ENCODE measurements at places on chromosomes 13 and 19. TPM values are rescaled to one million over a fixed set of nuclear protein-coding genes. Genes with fewer than 3 reads are reported as not detected.

GRCh38 chr13:54029720-54030119 lies 1001.1 kb downstream of the OLFM4 start:
- no peak for DNase-seq

DNA sequence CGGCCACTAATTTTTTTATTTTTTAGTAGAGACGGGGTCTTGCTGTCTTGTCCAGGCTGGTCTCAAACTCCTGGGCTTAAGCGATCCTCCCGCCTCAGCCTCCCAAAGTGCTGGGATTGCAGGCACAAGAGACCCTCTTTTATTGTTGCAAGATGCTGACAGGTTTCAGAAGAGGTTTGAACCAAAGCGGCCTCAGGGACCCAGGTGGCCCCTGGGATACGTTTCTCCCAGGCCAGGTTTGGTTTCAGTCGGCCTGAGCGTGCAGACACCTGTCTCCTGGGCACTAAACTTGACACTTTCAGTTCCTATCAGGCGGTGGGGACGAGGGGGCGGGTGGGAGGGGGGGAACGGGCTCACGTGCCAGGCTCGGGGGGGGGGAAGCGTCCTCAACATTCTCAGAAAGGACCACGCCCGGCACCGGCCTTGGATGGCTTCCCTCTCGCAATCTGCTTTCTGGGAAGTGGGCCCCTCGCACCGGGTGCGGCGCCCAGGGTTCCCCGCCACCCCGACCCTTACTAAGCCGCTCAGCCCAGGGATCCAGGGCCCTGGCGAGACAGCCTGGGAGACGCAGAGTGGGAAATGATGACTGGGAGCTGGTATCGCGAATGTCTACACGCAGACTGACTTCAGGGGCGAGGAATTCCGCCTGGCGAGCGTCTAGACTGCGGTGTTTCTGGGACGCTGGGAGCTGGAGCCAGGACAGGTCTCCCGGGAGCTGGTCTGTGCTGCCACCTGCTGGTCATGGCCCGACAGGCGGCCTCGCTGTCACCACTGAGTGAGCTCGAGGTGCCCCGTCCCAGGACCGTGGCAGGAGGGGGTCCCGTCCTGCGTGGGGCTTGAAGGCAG lies 91.6 kb downstream of the GNG7 start:
- DNase-seq: peak; percentile 89

DNA sequence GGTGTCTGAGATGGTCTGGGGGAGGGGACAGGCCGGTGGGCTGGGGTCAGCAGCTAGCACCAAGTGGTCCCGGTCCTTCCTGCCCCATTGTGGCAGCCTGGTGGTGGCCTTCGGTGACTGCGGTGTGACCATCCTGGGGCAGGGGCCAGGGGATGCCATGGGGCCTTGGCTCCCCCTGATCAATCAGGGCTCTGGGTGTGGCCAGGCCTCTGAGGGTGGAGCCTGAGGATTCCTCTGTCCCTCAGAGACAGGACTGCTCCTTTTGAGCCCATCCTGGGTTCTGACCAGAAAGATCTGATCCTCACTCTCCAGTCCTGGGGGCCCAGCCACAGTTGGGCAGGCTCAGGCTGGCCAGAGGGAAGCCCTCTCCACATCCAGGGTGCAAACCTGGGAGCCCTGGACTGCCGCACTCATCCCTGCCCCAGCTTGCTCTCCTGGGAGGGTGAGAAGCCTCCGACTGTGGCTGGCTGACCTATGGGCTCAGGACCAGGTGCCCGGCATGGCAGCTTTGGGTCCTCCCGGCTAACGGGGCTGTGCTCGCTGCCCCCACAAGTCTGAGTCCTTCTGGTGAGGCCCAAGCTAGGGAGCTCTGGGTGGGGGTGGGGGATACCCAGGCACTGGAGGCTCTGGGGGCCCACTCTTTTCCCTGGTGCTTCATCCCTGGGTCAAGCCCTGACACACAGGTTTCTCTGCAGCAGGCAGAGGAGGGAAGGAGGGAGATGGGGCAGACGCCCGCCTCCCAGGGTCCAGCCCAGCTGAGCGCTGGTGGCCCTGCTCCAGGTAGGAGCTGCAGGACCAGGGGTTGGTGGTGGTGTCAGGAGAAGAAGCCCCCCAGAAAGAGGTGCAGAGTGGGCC lies 59.5 kb downstream of the IER2 start:
- DNase-seq: no peak

DNA sequence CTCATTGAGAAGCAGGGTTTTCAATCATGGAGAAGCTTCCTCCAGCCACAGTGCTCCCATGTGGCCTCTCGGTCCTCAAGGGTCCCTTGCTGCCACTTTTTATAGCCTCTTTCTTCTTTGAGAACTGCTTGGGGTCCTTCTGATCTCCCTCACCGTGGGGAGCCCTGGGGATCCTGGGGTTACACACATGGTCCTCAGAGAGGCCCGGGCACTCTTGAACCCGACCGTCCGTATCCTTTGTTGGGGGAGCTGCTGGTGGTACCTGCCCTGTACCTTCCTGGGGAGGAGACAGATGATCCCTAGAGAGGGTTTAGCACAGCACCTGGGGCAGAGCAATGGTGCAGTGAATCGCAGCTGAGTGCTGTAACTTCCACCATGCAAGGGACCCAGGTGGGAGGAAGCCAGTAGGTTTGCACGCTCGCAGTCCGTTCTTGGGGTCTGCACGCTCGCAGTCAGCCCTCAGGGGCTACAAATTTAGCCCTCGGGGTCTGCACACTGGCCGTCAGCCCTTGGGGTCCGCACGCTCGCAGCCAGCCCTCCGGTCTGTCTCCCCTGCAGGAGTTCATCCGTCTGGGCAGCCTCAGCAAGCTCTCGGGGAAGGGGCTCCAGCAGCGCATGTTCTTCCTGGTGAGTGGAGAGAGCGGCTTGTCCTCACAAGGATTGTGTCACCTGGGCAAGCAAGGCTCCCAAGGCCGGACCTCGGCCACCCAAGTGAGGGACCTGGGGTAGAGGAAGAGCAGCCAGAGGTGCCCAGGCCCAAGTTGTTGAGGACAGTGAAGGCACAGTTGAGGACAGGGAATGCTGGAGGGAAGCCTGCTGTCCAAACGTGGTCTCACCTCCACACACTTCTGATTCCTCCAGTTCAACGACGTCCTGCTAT lies 138.4 kb downstream of the STK24 start:
- DNase-seq: no peak

DNA sequence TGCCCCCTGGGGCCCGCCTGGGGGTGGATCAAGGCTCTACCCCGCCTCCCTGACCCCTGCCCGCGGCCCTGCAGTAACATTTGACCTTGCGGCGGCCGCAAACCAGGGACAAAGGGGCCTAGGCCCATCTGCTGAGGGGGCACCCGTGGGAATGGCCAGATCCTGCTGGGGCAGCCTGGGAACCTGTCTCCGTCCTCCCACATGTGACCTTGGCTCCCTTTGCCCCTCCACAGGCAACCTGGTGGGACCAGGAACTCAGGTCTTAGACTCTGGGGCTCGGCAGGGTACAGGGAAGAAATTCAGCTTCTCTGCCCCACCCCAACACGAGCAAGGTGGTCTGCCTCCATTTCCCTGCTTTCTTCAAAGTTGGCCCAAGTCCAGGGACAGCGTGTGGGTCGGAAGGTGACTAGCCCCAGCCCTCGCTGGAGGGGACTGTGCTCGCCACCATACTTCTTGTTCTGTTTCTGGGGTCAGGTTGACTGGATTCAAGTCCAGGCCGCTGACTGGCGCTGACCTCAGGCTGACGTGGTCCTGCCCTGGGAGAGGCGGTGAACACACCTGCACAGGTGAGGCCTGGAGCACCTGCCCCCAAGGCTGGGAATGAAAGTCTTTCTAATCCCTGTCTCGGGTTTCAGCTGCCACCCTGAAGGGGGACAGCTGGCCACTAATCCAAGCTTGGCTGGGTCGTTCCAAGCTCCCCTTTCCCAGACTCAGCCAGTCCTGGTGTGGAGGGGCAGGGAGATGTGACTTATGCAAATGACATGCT lies 2.5 kb upstream of the NR2F6 start:
- no peak for DNase-seq

DNA sequence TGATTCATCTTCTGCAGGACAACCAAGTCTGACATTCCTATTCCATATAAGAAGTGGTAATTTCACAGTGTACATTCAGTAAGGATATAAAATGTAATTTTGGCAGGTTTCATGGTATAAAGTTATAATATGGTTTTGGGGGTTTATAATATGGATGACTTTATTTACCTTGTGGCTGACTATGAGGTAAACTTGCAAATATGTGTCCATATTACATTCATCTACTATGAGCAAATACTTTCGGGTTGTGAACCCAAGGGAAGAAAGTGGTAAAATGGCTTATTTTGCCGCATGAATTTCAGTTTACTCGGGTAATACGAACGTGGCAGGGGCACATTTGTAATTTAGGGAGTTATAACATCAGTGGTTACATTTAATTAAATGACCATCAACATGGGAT lies 86.7 kb upstream of the TNFSF11 start:
- no peak for DNase-seq

- peak; percentile 96 for DNase-seq
Measured at GRCh38 chr19:3968556-3969434, 2.1 kb downstream of the DAPK3 start.

DNA sequence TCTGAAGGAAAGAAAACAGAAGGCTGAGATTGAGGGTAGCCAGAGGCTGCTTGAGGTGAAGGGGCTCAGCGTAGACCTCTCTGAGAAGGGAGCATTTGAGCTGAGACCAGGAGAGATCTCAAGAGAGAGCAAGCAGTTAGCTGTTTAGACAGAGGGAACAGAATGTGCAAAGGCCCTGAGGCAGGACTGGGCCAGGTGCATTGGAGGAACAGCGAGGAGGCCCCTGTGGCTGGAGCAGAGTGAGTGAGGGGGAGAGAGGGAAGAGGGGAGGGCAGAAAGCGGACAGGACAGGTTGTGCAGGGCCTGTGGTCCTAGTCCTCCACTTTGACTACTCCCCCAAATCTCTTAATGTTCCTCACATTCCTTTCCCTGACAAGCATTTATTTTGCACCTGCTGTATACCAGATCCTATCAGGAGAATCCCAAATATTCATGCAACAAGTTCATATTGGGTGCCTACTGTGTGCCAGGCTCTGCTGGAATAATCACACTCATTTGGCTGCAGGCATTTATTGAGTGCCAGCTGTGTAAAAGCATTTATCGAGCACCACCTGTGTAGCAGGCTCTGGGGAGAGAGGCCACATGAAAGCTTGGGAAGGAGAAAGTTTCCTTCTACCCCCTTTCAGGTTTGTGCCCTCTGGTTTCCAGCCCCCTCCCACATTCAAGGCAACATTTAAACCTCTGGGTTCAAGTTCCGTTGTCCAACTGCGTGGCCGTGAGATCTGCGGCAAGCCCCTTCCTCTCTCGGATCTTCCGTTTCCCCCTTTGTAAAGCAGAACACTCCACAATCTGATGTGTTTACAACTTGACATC lies 36.5 kb downstream of the NFIC start:
- no peak for DNase-seq

GRCh38 chr19:45446944-45447343 lies 20.9 kb upstream of the FOSB start:
- DNase-seq: peak; percentile 90

The CRYL1 gene
- total RNA-seq: 16.9 TPM

The KLF1 gene
- 0.13 TPM for total RNA-seq

The PNMA8B gene
- 5.8 TPM for total RNA-seq

The ZNF415 gene
- total RNA-seq: 3.9 TPM

The IPO5 gene
- total RNA-seq: 52.5 TPM

The ZNF99 gene
- 0.10 TPM for total RNA-seq

The ANKRD24 gene
- 1.5 TPM for total RNA-seq

Data from lower leg skin (tissue), 4 donors.